Endothelial cell (in vitro differentiated cells): ENCODE measurements at places on chromosomes 1 and 21.

DNA sequence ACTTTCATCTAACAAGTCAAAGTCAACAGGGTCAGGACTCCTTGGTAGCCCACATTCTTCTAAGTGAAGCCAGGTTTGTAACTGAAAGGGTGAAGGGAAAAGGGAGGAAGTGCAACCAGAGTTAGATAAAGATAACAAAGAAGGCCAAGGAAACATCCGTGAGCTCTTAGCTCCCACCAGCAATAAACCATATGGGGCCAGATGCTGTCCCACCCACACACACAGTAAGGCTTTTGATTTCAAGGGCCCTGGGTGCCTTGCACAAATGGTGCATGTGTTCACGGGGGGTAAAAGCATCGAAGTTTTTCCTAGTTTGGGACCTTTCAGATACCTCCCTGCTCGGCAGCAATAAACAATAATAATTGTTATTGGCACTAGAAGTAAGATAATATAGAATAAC is 5.1 kb upstream of the TIAM1 start:
- no peak for DNase-seq

- no peak for DNase-seq
These were observed 2.6 kb downstream of the BCAR3 start for GRCh38 chr1:93678946-93679480.

- no peak for DNase-seq
These were observed 1004.9 kb upstream of the NCAM2 start for GRCh38 chr21:19993268-19993667.

- DNase-seq = no peak
These were observed 2.7 kb downstream of the ITGA10 start for GRCh38 chr1:145906954-145907753.

- DNase-seq = no peak
These were observed 96.8 kb downstream of the LACTBL1 start for GRCh38 chr1:22875841-22876240.

DNA sequence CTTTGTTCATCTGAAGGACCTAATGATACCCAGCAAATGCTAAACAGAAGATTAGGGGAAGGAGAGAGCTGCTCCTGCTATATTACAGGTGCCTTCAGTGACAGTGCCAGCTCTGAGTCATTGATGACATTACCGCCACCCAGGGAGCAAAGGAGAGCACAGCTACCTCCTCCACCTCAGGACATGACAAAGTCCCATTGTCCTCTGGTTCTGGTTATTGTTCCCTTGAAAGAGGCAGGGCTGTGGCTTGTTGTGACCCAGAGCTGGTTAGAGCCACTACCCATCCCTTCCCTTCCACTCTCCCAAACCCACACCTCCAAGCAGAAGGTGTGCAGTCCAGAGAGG is 363.5 kb upstream of the DUSP10 start:
- DNase-seq = no peak

- DNase-seq = no peak
These were observed 31.4 kb upstream of the COL6A1 start for GRCh38 chr21:45949928-45950739.

GRCh38 chr1:216448011-216448510 is 24.8 kb upstream of the USH2A start:
- DNase-seq = no peak

GRCh38 chr1:153302308-153302707 is 10.4 kb downstream of the PGLYRP3 start:
- no peak for DNase-seq

DNA sequence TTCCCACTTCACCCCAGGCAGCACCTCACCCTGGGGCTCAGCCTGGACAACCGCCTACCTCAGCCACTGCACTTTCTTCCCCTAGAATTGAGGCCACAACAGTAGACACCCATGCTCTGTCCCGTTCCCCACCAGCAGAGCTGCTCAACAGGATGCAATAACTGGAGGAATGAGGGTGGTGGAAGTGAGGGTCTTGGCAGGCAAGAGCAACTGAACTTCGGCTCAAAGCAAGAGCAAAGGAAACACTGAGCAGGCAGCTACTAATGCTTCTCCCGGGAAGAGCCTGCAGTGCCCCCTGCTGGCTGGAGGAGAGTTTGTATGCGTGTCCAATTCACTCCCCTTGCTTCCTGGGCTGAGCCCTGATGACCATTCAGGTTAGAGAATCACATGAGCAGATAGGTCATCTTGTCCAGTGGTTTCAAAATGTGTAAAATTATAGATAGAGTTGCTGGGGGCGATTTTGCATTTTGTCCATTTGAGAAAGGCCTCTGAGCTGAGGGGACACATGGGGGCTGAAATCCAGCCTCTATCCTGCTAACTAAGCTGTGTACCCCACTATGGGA is 13.9 kb downstream of the NT5C1A start:
- DNase-seq = peak; percentile 73

DNA sequence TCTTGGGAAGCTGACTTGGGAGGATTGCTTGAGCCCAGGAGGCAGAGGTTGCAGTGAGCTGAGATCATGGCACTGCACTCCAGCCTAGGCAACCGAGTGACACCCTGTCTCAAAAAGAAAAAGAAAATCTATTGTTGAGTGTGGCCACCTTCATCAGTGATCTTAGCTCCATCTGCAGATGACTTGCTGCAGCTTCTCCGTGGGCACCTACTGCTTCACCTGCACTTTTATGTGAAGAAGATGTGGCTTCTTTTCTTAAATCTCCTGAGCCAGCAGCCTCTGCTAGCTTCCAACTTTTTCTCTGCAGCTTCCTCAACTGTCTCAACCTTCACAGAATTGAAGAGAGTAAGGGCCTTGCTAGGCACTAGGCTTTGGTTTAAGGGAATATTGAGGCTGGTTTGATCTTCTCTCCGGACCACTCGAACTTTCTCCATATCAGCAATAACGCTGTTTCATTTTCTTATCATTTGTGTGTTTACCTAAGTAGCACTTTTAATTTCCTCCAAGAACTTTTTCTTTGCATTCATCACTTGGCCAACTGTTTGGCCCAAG is 28.0 kb downstream of the AGPAT3 start:
- DNase-seq = no peak

DNA sequence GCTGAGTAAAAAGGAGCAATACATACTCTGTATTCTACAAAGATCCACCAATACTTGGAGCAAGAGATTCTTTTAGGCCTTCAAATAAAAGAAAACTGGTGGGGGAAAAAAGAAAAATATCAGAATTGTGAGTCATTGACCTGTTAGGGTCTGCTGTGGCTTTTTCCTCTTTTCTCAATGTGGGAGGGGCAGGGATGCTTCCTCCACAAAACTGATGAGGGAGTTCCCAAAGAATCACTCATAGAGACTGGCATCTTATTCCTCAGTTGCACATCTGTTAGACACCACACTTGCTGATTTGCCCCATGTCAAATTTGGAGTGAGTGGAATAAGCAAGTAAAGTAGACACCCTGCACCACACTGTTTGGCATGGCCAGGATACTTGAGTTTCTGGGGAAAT is 16.6 kb downstream of the C1orf141 start:
- no peak for DNase-seq

- no peak for DNase-seq
These were observed 259.2 kb downstream of the GREM2 start for GRCh38 chr1:240352769-240353168.

DNA sequence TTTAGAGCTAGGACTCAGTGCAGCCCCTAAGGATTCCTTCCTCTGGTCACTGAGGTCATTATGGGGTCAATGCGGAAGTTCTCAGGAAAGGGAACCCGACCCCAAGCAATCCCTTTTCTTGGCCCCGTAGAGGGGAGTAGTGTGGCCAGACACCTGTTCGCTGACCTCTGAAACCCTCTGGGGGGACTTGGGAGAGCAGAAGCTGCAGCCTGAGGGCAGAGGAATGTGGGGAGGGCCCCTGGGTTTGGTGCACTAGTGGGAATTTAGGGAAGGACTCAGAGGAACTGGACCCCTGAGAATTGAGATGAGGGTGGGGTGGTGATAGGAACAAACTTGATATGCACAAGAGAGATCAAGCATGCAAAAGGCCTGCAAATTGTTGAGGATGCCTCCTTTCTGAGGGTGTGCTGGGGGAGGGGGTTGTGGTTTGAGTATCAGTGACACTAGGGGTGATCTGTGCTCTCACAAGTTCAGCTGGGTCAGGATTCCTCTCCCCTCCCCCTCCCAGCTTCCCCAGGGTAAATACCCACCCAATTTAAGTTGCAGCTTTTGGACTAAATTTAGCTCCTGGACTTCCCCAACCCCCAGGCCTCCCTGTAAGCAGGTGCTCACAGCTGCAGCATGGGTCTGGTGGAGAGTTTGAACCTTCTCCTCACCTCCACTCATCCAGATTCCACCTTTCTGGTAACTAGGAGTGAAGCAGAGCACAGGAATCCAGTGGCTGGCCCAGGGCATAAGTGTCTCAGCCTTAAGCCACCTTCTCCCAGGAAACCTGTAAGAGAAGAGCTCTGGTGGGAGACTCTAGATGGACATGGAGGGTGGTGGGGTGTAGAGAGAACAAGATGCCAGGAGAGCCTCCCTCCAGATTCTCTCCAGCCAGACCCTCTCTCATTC is 13.5 kb downstream of the ADAMTSL4 start:
- DNase-seq = no peak

GRCh38 chr1:45574105-45574626 is 9.7 kb upstream of the NASP start:
- no peak for DNase-seq

GRCh38 chr1:185529673-185530072 is 204.5 kb upstream of the HMCN1 start:
- DNase-seq = no peak

- no peak for DNase-seq
These were observed 160.1 kb upstream of the UBE2U start for GRCh38 chr1:64043288-64043687.

DNA sequence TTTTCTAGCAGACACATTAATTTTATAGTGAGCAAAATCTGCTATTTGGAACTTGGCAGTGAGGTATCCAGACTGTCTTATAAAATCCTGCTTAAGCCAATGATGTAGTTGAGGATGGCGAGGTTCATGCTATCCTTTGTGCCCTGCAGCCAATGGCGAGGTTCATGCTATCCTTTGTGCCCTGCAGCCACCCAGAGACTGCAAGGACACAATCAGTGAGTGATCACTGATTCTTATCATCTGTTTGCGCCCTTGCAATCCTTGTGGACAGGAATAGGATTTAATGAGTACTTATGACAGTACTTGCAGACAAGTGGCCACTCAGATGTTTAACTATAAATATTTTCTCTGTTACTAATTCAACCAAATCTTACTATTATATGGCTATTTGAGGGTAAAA is 112.6 kb downstream of the EIF4G3 start:
- DNase-seq = no peak

DNA sequence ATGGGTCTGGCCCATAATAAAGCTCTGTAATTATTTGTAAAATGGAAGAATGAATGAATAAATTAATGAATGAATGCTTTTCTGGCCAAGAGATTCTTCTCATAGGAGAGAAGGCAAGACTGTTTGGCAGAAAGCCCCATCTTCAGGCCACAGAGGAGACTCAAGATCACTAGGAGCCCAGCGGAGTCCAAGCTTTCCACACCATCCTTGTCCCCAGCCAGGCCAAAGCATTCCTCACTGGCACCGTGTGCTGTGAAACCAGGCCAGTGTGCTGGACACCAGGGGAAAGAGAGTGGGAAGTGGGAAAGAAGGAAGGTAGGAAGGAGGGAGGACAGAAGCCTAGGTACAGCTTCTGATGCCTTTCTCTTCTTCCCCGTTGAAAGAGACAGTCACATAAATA is 86.4 kb downstream of the PLXNA2 start:
- DNase-seq = no peak

DNA sequence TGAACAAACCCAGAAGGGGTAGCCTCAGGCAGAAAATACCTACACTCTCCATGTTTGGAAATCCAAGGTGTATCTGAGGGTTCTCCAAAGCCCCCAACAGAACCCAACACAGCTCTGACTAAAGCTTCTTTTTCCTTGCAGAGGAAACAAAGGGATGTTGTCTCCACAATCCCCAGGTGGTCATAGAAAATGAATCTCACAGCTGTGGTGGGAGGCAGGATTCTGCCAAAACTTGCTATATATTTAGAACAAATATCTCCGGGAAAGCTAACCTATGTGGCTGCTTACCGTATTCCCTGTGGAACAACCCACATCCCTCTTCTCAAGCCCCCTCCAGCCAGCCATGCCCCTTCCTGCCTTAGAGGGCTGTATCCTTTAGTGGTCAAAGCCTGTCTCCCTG is 406.1 kb downstream of the PRDM2 start:
- no peak for DNase-seq

GRCh38 chr1:23210963-23211362 is 6.3 kb downstream of the HTR1D start:
- no peak for DNase-seq

DNA sequence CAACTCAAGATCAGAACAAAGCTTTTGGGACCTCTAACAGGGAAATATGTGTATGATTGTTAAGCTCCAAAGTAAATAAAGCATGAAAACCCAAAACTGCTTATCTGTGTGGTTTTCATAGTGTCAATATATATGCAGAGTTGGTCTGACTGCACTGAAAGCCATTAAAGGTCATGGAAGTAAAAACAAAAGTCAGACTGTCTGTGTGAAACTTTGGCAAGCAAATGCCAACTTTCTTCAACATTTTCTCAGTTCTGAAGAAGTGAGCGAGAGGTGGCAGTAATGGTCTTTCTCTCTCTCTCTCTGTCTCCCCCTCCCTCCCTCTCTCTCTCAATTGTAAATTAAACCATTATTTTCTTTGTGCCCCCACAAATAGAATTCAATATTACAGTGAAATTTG is 100.1 kb upstream of the S1PR1 start:
- no peak for DNase-seq

DNA sequence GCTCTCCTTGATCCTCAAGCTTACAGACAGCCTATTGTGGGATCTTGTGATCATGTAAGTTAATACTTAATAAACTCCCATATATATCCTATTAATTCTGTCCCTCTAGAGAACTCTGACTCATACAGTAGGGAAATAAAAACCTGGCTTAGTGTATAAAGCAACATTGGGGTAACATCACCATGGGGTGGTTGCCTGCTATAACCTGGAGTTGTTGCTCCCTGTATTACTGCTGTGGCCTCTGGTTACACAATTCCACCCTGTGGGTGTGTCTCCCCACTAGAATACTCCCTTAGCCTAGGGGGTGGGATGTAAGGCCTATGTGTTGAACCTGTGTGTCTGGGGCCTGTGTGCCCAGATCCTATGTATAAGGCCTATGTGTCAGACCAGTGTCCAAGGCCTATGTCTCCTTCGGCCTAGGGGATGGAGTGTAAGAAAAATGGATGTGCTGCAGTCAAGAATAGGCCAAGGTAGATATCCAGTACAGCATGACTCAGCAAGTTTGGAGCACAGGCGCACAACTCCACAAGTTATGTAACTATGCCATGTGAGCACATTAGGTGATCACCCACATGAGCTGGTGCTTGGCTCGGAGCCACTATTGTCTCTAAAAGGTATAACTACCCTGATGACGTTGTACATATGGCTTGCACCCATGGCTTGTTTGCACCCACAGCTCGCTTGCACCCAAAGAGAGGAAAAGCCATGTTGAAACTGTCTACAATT is 96.8 kb upstream of the C1orf21 start:
- DNase-seq = no peak

- DNase-seq = no peak
These were observed 19.6 kb upstream of the TARBP1 start for GRCh38 chr1:234498448-234499118.
